Activated CD4-positive, alpha-beta T cell treated with anti-CD3 and anti-CD28 coated beads, Interleukin-2, amount 10 ng/mL, durations not matched to agents 24 days and 14 days (primary cell): ENCODE measurements at places on chromosomes 1 and 21. TPM values are rescaled to one million over a fixed set of nuclear protein-coding genes. Genes with fewer than 3 reads are reported as not detected.
A peak's percentile ranks its signal among the peaks of the same experiment; 100 is the strongest.

DNA sequence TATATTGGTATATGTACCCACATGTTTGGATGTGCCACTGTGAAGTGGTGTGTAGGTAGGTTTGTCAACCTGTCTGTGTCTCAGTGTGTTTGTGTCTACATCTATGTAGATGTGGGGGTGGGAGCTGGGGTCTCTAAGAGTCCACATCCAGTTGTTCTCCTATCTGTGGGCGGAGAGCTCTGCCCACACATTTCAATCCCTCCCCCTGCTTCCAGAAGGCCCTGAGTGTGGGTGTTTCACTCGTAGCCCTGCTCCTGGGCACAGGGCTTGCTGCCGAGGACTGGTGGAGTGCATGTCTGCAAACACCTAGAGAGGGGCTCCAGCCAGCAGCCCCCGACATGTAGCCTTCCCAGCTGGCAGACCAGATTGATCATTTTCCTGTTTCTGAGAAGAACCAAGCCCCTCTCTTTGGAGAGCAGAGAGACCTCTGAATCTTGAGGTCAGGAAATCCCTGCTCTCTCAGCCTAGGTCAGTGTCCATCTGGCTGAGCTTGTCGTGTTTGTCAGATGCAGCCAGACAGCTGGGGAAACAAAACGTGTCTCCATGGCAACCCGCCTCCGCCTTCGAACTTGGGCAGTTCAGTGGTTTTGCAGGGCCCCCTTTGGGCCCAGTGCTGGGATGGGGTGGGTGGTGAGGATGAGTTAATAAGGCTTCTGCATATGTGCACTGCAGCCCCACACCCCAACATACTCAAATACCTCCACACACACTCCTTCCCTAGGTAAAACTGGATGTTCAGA, 31.2 kb upstream of the SYNC start:
- no peak overlapping the region for H3K4me3 ChIP-seq
- H3K36me3 ChIP-seq: no peaks in the 10 kb centered on the region
- no peak overlapping the region for H3K27ac ChIP-seq
- DNase-seq: no peak
- peaks cover 12% of the 10 kb centered on the region for H3K27me3 ChIP-seq
- peaks cover 9% of the 10 kb centered on the region for H3K4me1 ChIP-seq

DNA sequence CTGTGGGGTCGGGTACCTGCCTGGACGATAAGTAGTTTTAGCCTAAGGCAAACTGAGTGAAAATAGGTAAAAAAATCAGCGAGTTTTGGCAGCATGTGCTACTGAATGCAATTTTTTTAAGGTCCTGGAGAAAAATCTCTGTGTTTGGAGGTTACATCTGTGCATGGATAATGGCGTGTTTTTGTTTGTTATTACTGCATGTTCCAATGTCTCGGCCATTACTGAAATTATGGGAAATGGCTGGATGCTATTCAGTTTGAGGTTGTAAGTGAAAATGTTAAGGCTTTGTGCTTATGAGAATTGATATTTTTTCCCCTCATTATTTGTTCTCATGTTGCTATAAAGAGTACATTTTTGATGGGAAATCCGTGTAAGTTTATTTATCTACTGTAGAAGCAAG, 441.7 kb downstream of the PRDM2 start:
- H3K27me3 ChIP-seq: no peaks in the 10 kb centered on the region
- no peaks in the 10 kb centered on the region for H3K36me3 ChIP-seq
- H3K4me1 ChIP-seq: no peaks in the 10 kb centered on the region
- no peak overlapping the region for H3K27ac ChIP-seq
- no peak for DNase-seq
- H3K4me3 ChIP-seq: no peak overlapping the region

GRCh38 chr1:55323760-55324159, 108.6 kb upstream of the USP24 start:
- H3K27me3 ChIP-seq: peaks cover 2% of the 10 kb centered on the region
- H3K4me1 ChIP-seq: no peaks in the 10 kb centered on the region
- H3K4me3 ChIP-seq: no peak overlapping the region

GRCh38 chr21:38377165-38378088, 120.6 kb downstream of the KCNJ15 start:
- H3K4me3 ChIP-seq: no peak overlapping the region
- DNase-seq: no peak
- no peaks in the 10 kb centered on the region for H3K36me3 ChIP-seq
- peaks cover 7% of the 10 kb centered on the region for H3K27me3 ChIP-seq

The INPP5B gene
- total RNA-seq: 23.8 and 27.2 TPM in 2 replicates

GRCh38 chr1:11735854-11736745, at the start of gene AGTRAP:
AGTRAP (plus strand) TSS chr1:11736136; CDS start chr1:11736209, 73 bp downstream.
- H3K4me3 ChIP-seq: peak within 1 kb of the TSS; percentile 98
- peaks cover 4% of the 10 kb centered on the region for H3K36me3 ChIP-seq
- peak; percentile 96 for DNase-seq
- H3K27ac ChIP-seq: peak within 1 kb of the TSS; percentile 93
- H3K27me3 ChIP-seq: no peaks in the 10 kb centered on the region
- H3K4me1 ChIP-seq: peaks cover 54% of the 10 kb centered on the region

- no peak overlapping the region for H3K27ac ChIP-seq
- no peak overlapping the region for H3K4me3 ChIP-seq
- peaks cover 8% of the 10 kb centered on the region for H3K36me3 ChIP-seq
- H3K4me1 ChIP-seq: peaks cover 13% of the 10 kb centered on the region
- peaks cover 34% of the 10 kb centered on the region for H3K27me3 ChIP-seq
These were observed 2.8 kb upstream of the EFHD2 start for GRCh38 chr1:15406614-15407559.

- H3K36me3 ChIP-seq: no peaks in the 10 kb centered on the region
- peak; percentile 58 for DNase-seq
- H3K27me3 ChIP-seq: peaks cover 2% of the 10 kb centered on the region
- H3K4me1 ChIP-seq: no peaks in the 10 kb centered on the region
- no peak overlapping the region for H3K27ac ChIP-seq
These were observed 186.1 kb downstream of the CLEC20A start for GRCh38 chr1:178310685-178311105.

The TSPEAR gene
- total RNA-seq: not detected in 2 replicates

DNA sequence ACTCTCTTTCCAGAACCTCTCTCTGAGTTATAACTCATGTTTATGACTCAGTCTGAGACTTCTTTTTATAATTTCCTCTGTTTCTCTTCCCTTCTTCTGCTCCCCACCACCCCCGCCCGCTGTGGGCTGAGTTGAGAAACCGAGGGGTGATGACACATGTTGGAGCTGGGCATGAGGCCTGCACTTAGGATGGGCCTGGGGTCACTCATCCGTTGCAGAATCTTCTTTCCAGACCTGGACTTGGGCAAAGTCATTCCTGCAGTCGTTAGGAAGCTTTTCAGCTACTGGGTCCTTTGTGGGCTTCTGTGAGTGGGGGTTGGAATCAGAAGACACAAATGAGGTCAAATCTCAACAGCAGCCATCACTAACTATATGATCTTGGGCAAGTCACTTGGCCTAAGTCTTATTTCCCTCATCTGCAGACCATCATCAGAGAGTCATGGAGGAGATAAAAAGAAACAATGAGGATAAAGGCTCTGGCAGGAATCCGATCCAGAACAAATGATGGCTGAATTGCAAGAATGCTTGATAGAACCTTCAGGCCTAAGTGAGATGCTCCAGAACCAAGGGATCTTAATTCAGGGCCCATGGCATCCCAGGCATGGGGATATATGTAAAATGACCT, 53.4 kb downstream of the RPS6KA1 start:
- H3K4me1 ChIP-seq: peaks cover 48% of the 10 kb centered on the region
- DNase-seq: peak; percentile 79
- peaks cover 4% of the 10 kb centered on the region for H3K36me3 ChIP-seq
- peaks cover 2% of the 10 kb centered on the region for H3K27me3 ChIP-seq
- H3K4me3 ChIP-seq: peak overlapping the region; percentile 47

DNA sequence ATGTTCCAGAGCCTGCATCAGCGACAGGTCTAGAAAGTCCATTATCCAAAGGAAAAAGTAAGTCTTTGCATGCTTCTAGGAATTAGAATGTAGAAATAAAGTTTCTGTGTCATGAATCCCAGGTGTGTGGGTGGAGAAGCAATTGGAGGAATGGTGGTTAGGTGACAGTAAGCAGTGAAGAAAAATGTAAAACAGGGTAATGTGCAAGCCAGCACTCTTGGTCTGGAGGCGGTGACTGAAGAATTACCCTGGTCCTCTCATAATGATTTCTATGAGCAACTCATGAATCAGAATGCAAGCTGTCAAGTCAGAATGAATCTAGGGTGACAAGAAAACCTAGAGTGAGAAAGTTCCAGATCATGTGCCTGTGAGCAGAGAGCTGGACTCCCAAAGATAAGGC, 33.6 kb downstream of the PLPPR4 start:
- no peaks in the 10 kb centered on the region for H3K4me1 ChIP-seq
- H3K27ac ChIP-seq: no peak overlapping the region
- no peaks in the 10 kb centered on the region for H3K36me3 ChIP-seq
- no peak for DNase-seq
- no peak overlapping the region for H3K4me3 ChIP-seq

DNA sequence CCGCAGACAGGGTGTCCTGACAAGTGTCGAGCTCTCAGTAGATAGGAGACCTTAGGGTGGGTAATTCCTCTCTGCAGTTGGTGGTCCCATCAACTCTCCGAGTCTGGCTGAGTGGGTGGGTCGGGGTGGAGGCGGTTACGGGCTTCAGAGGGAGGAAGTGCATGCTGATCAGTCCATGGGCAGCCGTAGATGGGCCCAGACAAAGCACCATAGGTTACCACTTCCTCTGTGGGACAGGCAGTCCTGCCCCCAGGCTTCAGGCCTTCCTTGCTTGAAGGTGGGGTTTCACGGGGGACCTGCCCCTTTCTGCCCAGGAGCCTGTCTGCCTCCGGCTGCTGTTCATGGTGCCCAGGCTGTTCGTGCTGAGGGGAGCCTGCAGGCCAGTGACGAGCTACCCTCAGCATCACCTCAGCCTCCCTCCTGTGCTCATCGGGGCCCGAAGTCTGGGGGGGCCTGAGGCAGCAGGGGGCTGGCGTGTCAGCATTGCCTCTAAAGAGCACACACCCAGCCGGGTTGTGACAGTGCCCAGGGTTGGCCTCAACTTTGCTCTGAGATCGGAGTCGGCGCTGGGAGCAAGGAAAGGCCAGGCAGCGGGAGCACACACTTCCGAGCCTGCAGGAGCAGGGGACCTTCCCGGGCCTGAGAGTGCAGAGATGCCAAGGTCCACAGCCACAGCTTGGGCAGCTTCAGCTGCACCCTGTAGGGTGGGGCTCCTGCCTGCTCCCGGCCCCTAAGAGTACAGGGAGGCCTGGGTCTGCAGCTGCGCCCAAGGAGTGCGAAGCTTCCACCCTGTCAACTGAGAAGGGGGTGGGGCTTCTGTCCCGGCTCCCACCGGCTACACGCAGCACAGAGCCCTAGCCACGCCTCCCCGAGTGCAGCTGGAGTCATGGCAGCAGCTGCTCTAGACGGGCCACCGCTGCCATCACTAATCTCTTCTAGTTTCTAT, 225.4 kb upstream of the NRIP1 start:
- H3K4me1 ChIP-seq: no peaks in the 10 kb centered on the region
- H3K36me3 ChIP-seq: no peaks in the 10 kb centered on the region
- no peaks in the 10 kb centered on the region for H3K27me3 ChIP-seq
- no peak overlapping the region for H3K27ac ChIP-seq

The LYST gene
- total RNA-seq: 94.5 and 106 TPM in 2 replicates

DNA sequence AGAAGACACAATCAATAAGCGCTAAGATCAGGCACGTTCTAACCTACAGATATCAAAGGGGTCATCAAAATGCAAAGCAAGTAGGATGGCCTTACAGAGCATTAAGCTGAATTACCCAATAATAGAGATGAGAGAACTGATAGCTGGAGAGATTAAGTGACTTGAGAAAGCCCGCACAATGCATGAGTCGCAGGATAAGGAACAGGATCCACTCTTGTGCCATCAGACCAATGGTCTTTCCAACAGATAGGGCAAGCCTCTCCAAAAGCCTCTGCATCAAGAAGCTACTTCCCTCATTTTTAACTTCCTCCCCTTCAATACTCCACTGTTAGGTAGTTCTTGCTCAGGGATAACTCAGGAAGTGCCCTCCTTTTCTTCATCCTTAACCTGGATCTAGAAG, 2.6 kb downstream of the CHML start:
- H3K27me3 ChIP-seq: no peaks in the 10 kb centered on the region
- peaks cover 34% of the 10 kb centered on the region for H3K36me3 ChIP-seq
- DNase-seq: no peak

The NBPF4 gene
- 0.14 TPM in 1 of 2 replicates, not detected in the other for total RNA-seq

- no peak for DNase-seq
- peak overlapping the region; percentile 3 for H3K4me3 ChIP-seq
- H3K27me3 ChIP-seq: no peaks in the 10 kb centered on the region
These were observed 252.4 kb downstream of the TOMM20 start for GRCh38 chr1:234875953-234876855.

DNA sequence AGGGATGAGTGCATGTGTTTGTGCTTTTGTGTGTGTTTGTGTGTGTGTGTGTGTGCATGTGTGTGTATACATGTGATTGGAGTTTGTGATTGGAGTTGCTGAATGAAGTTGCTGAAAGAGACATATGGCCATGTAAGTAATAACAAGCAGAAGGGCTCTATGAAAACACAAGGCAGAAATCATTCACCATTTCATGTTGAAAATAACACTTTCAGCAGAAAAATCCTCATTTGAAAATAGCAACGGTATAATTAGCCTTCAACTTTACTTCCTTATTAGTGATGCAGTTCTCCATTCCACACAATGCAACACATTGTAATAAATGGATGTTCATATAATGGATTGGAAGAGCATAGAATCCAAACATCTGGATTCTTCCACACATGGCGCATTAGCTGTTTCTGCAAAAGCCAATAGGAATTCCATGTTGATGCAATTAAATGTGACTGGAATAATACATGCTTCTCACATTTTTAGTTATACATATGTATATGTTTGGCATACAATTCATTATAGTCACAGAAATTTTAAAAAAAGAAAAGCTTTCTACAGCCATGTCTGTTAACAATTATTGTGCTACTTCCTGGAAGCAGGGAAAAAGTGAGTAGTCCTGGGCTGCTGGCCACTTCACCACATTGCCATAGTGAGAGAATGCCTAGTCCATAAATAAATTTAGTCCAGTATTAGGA, 538.0 kb downstream of the LTN1 start:
- peaks cover 1% of the 10 kb centered on the region for H3K27me3 ChIP-seq
- H3K4me1 ChIP-seq: no peaks in the 10 kb centered on the region
- DNase-seq: no peak
- no peak overlapping the region for H3K27ac ChIP-seq
- no peak overlapping the region for H3K4me3 ChIP-seq
- H3K36me3 ChIP-seq: no peaks in the 10 kb centered on the region

The LCE3E gene
- not detected in 2 replicates for total RNA-seq

- H3K4me3 ChIP-seq: no peak overlapping the region
- peaks cover 6% of the 10 kb centered on the region for H3K4me1 ChIP-seq
- H3K27ac ChIP-seq: no peak overlapping the region
- H3K27me3 ChIP-seq: peaks cover 12% of the 10 kb centered on the region
- no peaks in the 10 kb centered on the region for H3K36me3 ChIP-seq
These were observed 4.1 kb downstream of the UQCRHL start for GRCh38 chr1:15803380-15803779.
